ENCODE measurements at places on chromosomes 1 and 21.

DNA sequence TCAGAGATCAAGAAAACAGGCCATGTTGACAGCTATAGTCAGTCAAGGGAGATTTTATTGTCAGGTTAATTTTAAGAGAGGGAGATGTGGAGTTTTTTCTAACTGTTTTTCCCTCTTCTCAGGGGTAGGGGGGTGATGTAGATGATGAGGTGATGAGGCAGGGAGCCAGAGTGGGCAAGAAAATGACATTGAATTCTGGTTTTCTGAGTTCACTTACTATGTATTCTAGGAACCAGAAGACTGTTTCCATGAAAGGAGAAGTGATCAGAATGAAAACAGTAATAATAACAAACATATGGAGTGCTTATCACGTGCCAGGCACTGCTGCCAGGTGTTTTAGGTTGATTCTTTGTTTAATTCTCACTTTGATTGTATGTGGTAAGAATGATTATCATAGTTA is 40.2 kb downstream of the CASQ2 start:
- DNase-seq = no peak

GRCh38 chr21:34724131-34724856 is 55.5 kb downstream of the CLIC6 start:
- no peak for DNase-seq

DNA sequence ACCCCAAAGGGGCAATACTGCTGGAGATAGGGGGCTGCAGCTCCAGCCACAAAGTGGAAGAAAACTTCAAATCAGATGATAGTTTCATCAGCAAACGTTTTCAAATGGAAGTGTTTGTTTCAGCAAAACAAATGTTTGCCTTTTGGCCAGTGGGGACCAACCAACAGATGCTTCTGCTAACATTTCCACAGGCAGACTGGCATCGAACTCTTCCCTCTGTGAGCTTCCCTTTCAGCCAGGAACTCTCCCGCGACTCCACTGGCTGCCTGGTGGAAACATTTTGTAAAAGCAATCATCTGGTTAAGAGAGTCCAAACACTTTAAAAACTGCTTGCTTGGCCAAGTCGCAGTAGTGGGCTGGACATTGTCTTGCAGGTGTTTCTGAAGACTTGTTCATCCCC is 30.7 kb downstream of the CENPF start:
- no peak for DNase-seq

DNA sequence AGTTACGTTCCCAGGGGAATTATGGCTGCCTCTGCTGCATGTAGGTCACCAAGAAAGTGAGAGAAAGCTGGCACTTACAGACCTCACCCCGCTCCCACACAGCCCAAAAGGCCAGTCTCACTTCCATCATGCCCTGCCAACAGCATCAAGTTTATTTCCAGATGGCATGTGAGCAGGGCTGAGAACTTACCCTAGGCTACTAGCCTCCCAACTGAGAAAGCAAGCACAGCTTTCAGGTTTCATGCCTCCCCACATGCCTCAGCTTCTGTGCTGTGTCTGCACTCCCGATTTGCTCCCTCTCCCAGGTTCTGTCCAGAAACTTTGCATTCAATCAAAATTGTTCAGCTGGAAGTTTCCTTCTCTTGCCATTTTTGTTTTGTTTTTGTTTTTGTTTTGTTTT is 59.1 kb upstream of the CRB1 start:
- no peak for DNase-seq

GRCh38 chr1:71041806-71042205 is 5.8 kb downstream of the PTGER3 start:
- DNase-seq = no peak

DNA sequence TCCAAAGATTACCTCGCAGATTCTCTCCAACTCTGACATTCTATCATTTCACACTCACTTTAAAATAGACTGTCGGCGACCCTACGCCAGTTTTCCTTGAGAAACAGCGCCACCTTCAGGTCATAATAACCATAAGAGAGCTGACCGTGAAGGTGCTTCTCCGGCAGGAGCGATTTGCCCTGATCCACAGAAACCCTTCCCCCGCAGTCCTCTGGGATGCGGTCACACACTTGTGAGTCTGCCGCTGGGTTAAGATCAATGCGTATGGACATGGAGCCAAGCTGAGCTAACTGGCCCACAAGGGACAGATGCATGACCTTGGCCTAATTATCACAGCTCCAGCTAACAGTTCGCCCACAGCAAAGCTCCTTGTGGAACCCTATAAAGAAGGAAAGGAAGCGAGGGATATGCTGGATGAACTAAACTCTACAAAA is 32.8 kb upstream of the IFNAR2 start:
- peak; percentile 25 for DNase-seq

DNA sequence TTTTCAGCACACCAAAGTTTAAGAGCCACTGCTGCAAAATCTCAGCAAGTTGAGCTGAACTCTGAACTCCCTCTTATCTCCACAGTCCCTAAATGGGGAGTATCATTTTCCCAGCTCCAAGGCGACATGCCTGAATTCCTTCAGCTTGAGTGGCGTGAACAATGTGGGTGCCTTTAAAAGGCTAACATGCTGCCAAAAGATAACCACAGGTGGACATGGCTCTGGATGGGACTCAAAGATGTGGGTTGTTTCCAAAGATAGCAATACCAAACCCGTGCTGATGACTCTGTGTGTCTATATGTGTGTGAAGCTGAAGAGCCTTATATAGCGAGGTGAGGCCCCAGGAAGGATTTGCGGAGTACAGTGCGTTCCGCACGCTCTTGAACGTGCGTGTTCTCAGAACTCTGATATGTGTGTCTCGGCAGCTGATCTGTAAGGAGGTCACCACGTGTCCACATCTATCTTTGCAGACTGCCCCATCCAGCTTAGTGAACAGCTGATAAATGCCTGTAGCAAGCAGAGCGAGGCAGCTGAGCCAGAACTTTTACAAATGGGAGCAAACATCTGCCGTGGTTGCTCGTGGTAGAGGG is 189.2 kb downstream of the DYRK1A start:
- no peak for DNase-seq

- DNase-seq = no peak
Measured at GRCh38 chr1:59514061-59514909, 217.4 kb downstream of the FGGY start.

DNA sequence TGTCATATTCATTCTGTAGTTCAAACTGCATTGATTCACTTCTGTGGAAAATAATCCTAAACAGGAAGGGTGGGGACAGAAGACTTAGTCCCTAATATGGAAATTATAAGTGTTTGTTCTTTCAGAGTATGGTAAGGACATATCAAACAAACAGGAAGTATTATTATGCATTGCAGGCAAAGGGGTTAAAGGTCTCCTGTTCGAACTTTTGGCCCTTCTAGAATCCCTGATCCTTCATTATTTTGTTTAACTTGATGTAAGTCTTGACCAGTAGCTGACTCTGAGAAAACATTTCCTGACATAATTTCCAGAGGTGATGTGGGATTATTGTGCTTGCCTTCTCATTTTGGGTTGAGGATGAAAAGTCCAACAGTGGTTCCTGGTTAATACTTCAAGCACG is 215.4 kb upstream of the ADGRL2 start:
- no peak for DNase-seq

Measured in activated T-helper 1 cell treated with Interleukin-2 at 50 U/mL for 16 hours (primary cell).